HCT116 (cell line): ENCODE measurements at places on chromosomes 12 and 14. TPM values are rescaled to one million over a fixed set of nuclear protein-coding genes. Genes with fewer than 3 reads are reported as not detected.

Gene FAR2
- total RNA-seq = 9.7 TPM

DNA sequence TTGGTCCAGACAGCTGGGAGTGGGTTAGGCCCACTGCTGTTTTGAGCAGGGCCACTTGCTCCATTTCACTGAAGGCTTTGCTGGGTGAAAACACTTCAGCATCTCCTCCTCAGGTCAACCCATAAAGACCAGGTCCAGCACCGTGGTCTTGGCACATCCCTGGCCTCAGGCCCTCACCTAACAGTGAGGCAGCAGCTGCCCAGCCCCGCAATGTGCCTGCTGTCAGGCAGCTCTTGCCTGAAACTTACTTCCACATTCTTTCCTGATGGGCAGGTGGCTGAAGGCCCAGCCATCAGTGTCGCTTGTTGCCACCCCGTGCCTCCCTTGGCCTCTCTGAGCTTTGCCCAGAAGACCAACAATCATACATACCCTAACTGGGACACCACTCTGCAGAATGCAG lies 54.4 kb downstream of the ANAPC7 start:
- DNase-seq = no peak

DNA sequence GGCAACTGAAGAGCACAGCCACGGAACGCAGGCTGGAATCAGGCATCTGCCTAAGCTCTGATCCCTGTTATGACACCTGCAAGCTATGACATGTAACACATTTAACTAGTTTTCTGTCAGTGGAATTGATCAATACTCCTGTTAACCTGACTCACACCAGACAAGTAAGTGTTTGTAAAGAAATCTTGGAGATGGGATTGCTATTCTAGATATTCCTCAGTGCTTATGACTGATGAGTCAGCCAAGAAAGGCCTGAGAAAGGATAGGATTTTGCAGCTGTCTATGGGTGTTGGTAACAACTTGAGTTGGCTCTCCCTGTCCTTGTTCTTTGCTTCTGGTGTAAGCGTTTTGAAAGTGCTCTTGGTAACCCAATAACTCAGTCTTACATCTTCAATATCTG lies 110.5 kb downstream of the GPR135 start:
- DNase-seq = no peak

- DNase-seq = no peak
Measured at GRCh38 chr14:37970696-37971095, 237.0 kb upstream of the SSTR1 start.

- no peak for DNase-seq
Measured at GRCh38 chr14:21234112-21234511, 35.1 kb downstream of the HNRNPC start.

GRCh38 chr12:49375406-49375805 lies 8.1 kb downstream of the SPATS2 start:
- DNase-seq = no peak

GRCh38 chr12:82361461-82361915 lies 3.2 kb downstream of the METTL25 start:
- DNase-seq = no peak

- no peak for DNase-seq
Measured at GRCh38 chr12:127126260-127126628, 1140.7 kb upstream of the TMEM132C start.
